ENCODE measurements at places on chromosomes 6 and 20. TPM values are rescaled to one million over a fixed set of nuclear protein-coding genes. Genes with fewer than 3 reads are reported as not detected.
A peak's percentile ranks its signal among the peaks of the same experiment; 100 is the strongest.

SH3BGRL2 gene
- 8.0 TPM for total RNA-seq

AIF1 gene
- 4.3 TPM for total RNA-seq

TGM2 gene
- 152 TPM for total RNA-seq

SNTA1 gene
- total RNA-seq: 199 TPM

GZF1 gene
- total RNA-seq: 10.1 TPM

DNA sequence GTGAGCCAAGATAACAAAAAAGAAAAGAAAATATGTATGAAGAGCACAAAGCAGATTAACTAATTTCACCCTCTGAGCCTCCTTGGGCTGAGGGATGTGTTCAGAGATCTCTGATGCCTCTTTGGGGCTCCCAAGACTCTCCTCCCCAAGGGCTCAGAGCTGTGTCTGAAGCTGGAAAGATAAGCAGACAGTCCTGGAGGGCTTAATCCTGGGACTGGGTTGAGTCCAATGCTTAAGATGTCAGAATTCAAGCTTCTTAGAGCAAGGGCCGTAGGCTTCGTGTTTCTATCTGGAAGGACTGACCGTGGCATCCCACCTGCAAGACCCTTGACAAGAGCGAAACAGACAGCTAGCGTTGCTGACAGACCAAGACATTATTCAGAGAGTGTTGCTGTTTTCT lies 229.0 kb downstream of the ZMYND8 start:
- H3K27ac ChIP-seq: no peak overlapping the region
- peaks cover 5% of the 10 kb centered on the region for H3K4me1 ChIP-seq
- DNase-seq: no peak
- no peak overlapping the region for H3K4me3 ChIP-seq
- H3K36me3 ChIP-seq: no peaks in the 10 kb centered on the region

- no peaks in the 10 kb centered on the region for H3K36me3 ChIP-seq
- H3K4me1 ChIP-seq: no peaks in the 10 kb centered on the region
- H3K27me3 ChIP-seq: no peaks in the 10 kb centered on the region
- H3K27ac ChIP-seq: no peak overlapping the region
- H3K4me3 ChIP-seq: no peak overlapping the region
Measured at GRCh38 chr6:169795196-169795595, 43.8 kb downstream of the ERMARD start.

DNA sequence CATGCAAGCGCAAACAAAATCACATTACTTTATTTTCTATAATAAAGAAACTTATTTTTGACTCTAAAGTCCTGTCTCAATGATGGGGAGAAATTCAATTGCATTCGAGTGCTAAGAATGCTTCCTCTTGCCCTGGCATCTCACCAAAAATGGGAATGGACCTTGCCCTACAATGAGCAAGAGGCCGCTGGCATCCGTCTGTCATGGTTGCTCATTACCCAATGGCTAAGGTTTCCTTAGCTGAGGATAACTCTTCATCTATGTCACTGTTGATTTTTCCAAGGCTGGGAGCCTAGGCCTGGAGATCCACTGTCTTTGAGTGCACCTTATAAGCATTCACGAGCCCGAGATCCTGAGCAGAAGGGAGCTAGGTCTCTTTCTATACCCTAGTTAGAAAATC lies 471.3 kb upstream of the NRSN1 start:
- no peak overlapping the region for H3K4me3 ChIP-seq
- no peaks in the 10 kb centered on the region for H3K36me3 ChIP-seq
- H3K4me1 ChIP-seq: no peaks in the 10 kb centered on the region

- H3K4me1 ChIP-seq: peaks cover 6% of the 10 kb centered on the region
- H3K4me3 ChIP-seq: no peak overlapping the region
- peaks cover 3% of the 10 kb centered on the region for H3K36me3 ChIP-seq
- no peaks in the 10 kb centered on the region for H3K27me3 ChIP-seq
- DNase-seq: no peak
- H3K27ac ChIP-seq: no peak overlapping the region
Measured at GRCh38 chr6:70738028-70738427, 70.3 kb downstream of the SMAP1 start.

GRCh38 chr20:34155836-34156235 lies 43.8 kb upstream of the EIF2S2 start:
- no peak overlapping the region for H3K4me3 ChIP-seq
- no peak overlapping the region for H3K27ac ChIP-seq
- no peaks in the 10 kb centered on the region for H3K27me3 ChIP-seq
- no peaks in the 10 kb centered on the region for H3K36me3 ChIP-seq
- no peak for DNase-seq

GRCh38 chr6:2517855-2518473 lies 232.8 kb downstream of the MYLK4 start:
- H3K4me1 ChIP-seq: no peaks in the 10 kb centered on the region
- H3K27me3 ChIP-seq: peaks cover 2% of the 10 kb centered on the region
- no peak overlapping the region for H3K4me3 ChIP-seq
- no peaks in the 10 kb centered on the region for H3K36me3 ChIP-seq
- DNase-seq: no peak

DNA sequence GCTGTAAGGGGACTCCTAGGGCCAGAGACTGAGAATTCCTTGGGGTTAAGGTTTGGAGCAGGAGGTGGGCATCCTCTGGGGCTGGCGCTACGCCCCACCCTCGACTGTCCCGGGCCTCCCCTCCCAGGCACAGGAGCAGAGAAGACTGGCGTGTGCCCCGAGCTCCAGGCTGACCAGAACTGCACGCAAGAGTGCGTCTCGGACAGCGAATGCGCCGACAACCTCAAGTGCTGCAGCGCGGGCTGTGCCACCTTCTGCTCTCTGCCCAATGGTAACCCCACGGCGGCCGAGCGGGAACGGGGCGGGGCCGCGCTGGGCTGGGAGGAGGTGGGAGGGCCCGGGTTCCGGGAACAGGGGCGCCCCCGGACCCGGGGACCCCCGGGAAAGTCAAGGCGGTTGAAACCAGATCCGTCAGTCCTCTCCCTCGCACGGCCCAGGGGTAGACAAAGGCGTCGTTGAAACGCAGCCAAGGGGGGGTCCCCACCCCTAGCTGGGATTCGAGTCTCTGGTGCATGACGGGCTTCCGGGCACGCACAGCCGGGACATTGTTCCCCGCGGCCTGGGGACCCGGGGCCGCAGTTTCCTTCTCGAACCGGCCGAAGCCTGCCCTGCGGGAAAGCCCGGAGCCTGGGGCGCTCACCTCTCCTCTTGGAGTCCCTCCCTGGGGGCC lies 844 bp downstream of the WFDC2 start:
- no peak for DNase-seq
- no peak overlapping the region for H3K27ac ChIP-seq
- peak overlapping the region; percentile 30 for H3K4me3 ChIP-seq

DNA sequence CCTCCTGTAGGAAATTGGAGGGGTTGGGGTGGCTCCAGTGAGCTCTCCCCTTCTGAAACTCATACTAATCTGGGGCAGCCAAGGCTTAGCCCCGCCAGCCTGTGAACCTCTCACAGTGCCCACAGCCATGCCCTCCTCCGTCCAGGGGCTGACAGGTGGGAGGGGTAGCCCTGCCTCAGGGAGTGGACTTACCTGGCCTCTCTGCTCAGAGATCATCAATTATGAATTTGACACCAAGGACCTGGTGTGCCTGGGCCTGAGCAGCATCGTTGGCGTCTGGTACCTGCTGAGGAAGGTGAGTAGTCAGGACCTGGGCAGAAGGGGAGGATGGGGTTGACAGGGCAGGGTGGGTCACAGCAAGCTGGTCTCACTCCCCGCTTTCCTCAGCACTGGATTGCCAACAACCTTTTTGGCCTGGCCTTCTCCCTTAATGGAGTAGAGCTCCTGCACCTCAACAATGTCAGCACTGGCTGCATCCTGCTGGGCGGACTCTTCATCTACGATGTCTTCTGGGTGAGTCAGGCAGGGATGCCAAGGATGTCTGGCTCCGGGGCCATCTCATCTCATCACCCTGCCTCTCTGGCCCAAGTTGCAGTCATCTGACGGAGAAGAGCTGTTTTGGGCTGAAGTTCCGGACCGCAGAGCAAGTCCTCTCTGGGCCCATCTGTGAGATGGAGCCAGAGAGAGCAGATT lies 34.7 kb downstream of the HM13 start:
- no peaks in the 10 kb centered on the region for H3K27me3 ChIP-seq
- H3K4me3 ChIP-seq: no peak overlapping the region
- H3K36me3 ChIP-seq: no peaks in the 10 kb centered on the region
- peaks cover 12% of the 10 kb centered on the region for H3K4me1 ChIP-seq
- no peak for DNase-seq
- H3K27ac ChIP-seq: peak overlapping the region; percentile 83

DNA sequence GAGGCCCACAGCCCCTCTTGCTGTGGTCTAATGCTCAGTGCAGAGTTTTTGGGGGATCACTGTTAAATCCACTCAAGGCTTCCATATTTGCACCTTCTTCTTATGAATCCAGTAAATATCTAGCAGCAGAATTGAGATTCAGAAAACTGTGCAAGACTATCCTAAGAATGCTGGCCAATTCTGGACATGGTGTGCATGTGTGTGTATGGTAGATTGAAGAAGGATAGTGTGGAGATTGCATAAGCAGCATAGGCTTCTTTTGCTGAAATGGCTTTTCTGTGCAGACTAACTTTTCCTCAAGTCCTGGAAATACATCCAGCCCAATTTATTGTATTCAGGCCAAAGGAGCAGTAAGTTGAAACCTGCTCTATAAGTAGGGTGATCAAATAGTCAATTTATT lies 39.7 kb downstream of the FBXO9 start:
- no peak overlapping the region for H3K4me3 ChIP-seq
- peaks cover 2% of the 10 kb centered on the region for H3K36me3 ChIP-seq
- DNase-seq: no peak
- no peak overlapping the region for H3K27ac ChIP-seq
- no peaks in the 10 kb centered on the region for H3K27me3 ChIP-seq
- no peaks in the 10 kb centered on the region for H3K4me1 ChIP-seq

DNA sequence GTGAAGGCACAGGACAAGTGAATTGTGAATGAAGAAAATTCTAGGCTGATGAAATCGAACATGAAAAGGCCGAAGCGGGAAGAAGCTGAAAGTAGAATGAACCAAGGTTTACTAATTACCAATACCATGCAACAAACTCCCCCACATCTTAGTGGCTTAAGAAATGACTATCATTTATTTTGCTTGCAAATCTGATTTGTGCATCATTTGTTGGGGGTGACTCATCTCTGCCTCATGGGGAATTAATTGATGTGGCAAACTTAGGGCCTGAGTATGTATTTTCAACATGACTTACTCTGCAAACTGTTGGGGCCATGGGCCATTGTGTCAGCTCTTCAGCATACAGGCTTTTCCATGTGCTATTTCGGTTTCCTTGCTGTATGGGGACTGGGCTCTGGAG lies 26.8 kb downstream of the PPP1R14C start:
- DNase-seq: no peak
- peaks cover 36% of the 10 kb centered on the region for H3K4me1 ChIP-seq
- no peaks in the 10 kb centered on the region for H3K36me3 ChIP-seq
- no peaks in the 10 kb centered on the region for H3K27me3 ChIP-seq
- H3K4me3 ChIP-seq: no peak overlapping the region

- no peaks in the 10 kb centered on the region for H3K36me3 ChIP-seq
- no peaks in the 10 kb centered on the region for H3K4me1 ChIP-seq
- no peak overlapping the region for H3K4me3 ChIP-seq
- no peaks in the 10 kb centered on the region for H3K27me3 ChIP-seq
- no peak for DNase-seq
Measured at GRCh38 chr6:143949535-143949934, 58.5 kb downstream of the PLAGL1 start.

GRCh38 chr6:144405163-144405562 lies 120.0 kb downstream of the UTRN start:
- no peaks in the 10 kb centered on the region for H3K36me3 ChIP-seq
- DNase-seq: no peak
- H3K4me1 ChIP-seq: peaks cover 13% of the 10 kb centered on the region

- H3K4me1 ChIP-seq: peaks cover 16% of the 10 kb centered on the region
- no peaks in the 10 kb centered on the region for H3K27me3 ChIP-seq
- no peak overlapping the region for H3K4me3 ChIP-seq
- no peak for DNase-seq
- no peaks in the 10 kb centered on the region for H3K36me3 ChIP-seq
Measured at GRCh38 chr6:136600818-136601217, 50.6 kb upstream of the MAP7 start.

GRCh38 chr20:19947611-19948264 lies 69.4 kb upstream of the NAA20 start:
- H3K36me3 ChIP-seq: no peaks in the 10 kb centered on the region
- H3K27me3 ChIP-seq: no peaks in the 10 kb centered on the region
- no peak overlapping the region for H3K27ac ChIP-seq
- no peak overlapping the region for H3K4me3 ChIP-seq

DNA sequence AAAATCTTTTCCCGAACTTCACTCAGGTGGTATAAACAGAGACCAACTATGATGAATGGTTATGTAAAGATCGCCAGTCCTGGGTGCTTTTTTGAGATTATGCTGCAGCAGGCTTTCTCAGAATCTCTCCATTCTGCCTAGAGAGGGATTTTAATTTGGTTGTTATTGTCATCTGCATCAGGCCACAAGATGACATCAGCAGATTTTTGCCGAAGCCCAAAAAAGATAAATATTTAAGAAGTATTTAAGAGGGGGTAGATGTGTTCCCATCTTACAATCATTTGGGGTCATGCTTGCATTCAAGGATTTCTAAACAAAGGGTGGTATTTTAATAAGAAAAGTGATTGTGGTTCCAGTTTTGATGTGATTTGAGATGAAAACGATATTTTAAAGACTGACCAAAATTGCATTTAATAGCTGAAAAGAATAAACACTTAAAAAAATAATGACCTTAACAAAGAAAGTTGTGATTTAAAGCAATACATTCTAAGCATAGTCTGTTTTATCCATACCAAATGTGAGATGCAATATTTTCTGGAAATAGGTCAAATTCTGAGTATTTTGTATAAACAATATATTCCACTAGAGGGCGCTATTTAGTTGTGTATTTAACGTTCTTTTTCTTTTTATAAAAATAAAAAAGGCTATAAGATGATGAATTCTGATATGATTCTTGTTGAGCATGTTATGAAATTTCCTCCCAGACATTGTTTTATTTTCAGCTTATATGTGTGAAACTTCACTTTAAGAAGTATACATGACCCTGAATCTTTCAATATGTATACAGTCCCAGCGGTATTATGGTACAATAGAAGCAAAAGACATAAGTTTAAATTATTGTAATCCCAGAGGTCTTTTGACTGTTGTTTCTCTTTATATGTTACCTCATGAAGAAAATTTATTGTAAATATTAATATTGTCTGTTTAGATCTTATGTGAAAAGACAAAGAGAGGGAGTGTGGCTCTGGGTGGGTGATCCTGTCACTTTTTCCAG lies 51.0 kb upstream of the ZFP64 start:
- no peaks in the 10 kb centered on the region for H3K36me3 ChIP-seq
- H3K4me3 ChIP-seq: no peak overlapping the region
- H3K27me3 ChIP-seq: no peaks in the 10 kb centered on the region
- no peaks in the 10 kb centered on the region for H3K4me1 ChIP-seq

- no peaks in the 10 kb centered on the region for H3K27me3 ChIP-seq
- peak; percentile 50 for DNase-seq
- no peak overlapping the region for H3K4me3 ChIP-seq
Measured at GRCh38 chr6:137811121-137811915, 55.7 kb upstream of the TNFAIP3 start.

DNA sequence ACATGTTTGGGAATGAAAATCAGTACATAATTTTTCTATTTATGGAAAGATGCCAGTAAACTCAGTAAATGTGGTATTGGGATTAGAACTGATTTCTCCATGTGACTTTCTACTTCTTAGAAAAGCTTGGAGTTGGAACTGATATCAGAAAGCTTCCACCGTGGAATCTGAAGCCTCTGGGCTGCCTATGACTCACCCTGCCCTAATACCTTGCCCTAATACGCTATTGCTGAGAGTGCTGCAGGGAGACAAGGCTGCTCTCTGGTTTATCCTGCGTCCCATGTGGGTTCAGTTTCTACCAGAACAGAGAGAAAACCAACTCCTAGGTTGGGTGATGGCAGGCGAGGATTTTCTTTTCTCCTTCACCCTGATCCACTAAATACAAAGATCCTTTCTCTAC lies 3.3 kb upstream of the STMND1 start:
- peaks cover 6% of the 10 kb centered on the region for H3K27me3 ChIP-seq
- H3K4me3 ChIP-seq: no peak overlapping the region
- H3K27ac ChIP-seq: no peak overlapping the region
